Activated T-helper 2 cell treated with anti-CD3 and anti-CD28 coated beads, Interferon-gamma antibody, Interleukin-2, Interleukin-4, amounts not matched to agents 10 μg/mL and 5 μg/mL and 100 μg/mL, durations not matched to agents 14 hours and 24 hours and 36 hours (primary cell): ENCODE measurements at places on chromosomes 12 and 14.

DNA sequence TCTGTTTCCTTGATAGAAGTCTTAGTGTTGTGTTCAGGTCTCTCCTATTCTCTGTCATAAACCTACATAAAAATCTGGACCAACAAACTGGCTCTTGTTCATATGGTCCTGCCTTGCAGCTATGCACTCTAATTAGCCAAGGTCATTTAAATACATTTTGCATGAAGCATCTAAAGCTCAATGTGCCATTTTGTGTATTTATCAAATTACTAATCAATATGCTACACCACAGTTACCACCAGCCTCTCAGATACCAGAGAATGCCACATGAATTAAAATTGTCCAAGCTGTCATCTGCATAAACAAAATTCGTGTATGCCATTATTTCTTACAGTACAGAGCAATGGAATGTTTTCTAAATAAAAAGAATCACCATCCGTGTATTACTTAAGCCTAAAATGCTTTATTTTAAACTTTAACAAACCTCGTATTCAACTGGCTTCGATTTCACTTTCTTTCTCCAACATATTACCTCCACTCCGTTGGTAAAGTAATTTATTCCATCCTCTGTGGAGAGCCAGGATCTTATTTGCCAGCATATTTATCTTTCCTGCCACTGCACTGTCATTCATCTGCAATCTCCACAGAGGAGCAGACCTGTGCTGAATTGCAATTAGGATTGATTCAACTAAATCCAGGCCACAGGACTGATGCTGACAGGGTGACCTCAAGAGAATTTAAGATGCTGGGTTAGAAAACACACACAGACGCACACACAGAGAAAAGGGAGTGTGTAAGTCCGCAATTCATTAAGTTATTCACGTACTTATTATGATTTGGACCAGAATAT, 284.1 kb upstream of the FOXG1 start:
- no peaks in the 10 kb centered on the region for H3K4me1 ChIP-seq
- H3K27me3 ChIP-seq: no peaks in the 10 kb centered on the region
- no peak overlapping the region for H3K4me3 ChIP-seq
- no peaks in the 10 kb centered on the region for H3K36me3 ChIP-seq
- no peak for DNase-seq

GRCh38 chr14:71060825-71061455, 153.7 kb downstream of the PCNX1 start:
- no peak for DNase-seq
- H3K4me1 ChIP-seq: no peaks in the 10 kb centered on the region
- no peak overlapping the region for H3K27ac ChIP-seq
- H3K36me3 ChIP-seq: peaks cover 84% of the 10 kb centered on the region
- H3K27me3 ChIP-seq: no peaks in the 10 kb centered on the region
- no peak overlapping the region for H3K4me3 ChIP-seq

DNA sequence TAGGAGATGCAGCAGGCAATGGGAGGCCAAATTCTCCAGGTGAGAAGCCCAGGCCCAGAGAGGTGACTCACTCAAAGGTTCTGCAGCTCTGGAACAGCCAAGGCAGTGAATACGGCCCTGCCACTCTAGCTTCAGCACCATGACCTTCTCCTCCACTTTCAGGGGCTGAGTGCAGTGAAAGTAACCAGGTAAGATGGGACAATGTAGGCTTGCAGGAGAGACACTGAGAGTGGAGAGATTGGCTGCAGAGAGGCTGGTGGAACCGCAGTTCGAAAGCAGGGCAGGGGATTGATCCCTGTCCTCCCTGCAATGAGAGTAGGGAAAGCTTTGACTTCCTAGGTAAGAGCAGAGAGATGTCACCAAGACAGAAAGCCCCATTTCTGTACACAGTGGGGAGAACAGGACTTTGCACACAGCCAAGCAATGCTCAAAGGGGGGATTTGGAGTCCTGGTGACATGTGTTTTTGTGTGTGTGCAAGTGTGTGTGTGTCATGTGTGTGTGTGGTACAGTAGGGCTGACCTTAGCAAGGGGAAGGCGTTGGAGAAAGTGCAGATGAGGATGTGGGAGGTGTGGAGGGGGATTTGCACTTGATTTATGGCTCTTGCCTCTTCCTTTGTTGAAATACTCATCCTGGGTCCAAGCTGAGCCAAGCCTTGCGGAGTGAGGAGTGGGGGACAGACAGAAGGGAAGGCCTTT, 12.7 kb downstream of the DHRS2 start:
- H3K36me3 ChIP-seq: no peaks in the 10 kb centered on the region
- H3K27me3 ChIP-seq: no peaks in the 10 kb centered on the region
- no peak overlapping the region for H3K27ac ChIP-seq
- peaks cover 5% of the 10 kb centered on the region for H3K4me1 ChIP-seq
- no peak for DNase-seq
- no peak overlapping the region for H3K4me3 ChIP-seq

DNA sequence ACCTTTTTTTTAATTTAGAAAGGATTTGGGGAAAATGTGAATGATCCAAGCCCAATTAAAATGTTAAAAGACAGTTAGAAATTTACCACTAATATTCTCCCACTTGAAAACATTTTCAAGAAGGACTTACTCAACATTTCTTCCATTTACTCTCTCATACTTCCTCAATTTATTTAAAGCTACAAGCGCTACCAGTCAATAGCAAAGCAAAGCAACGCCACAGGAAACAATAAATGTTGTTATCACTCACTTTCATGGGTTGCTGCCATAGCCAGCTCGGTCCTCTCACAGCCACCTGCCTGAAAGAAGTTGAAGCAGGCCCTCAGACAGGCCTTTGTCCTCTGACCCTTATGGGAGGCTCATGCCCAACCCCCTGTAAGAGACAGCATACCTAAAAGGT, 6.0 kb upstream of the SOS2 start:
- H3K4me3 ChIP-seq: no peak overlapping the region
- no peak overlapping the region for H3K27ac ChIP-seq
- H3K36me3 ChIP-seq: peaks cover 21% of the 10 kb centered on the region
- DNase-seq: no peak
- H3K4me1 ChIP-seq: peaks cover 15% of the 10 kb centered on the region

GRCh38 chr12:15446807-15447206, 124.5 kb downstream of the PTPRO start:
- H3K36me3 ChIP-seq: peaks cover 4% of the 10 kb centered on the region
- H3K27ac ChIP-seq: no peak overlapping the region
- H3K4me1 ChIP-seq: peaks cover 10% of the 10 kb centered on the region

GRCh38 chr14:103319422-103319821, 14.6 kb upstream of the EIF5 start:
- H3K4me1 ChIP-seq: peaks cover 1% of the 10 kb centered on the region
- H3K4me3 ChIP-seq: no peak overlapping the region
- no peaks in the 10 kb centered on the region for H3K36me3 ChIP-seq
- DNase-seq: no peak
- no peak overlapping the region for H3K27ac ChIP-seq

DNA sequence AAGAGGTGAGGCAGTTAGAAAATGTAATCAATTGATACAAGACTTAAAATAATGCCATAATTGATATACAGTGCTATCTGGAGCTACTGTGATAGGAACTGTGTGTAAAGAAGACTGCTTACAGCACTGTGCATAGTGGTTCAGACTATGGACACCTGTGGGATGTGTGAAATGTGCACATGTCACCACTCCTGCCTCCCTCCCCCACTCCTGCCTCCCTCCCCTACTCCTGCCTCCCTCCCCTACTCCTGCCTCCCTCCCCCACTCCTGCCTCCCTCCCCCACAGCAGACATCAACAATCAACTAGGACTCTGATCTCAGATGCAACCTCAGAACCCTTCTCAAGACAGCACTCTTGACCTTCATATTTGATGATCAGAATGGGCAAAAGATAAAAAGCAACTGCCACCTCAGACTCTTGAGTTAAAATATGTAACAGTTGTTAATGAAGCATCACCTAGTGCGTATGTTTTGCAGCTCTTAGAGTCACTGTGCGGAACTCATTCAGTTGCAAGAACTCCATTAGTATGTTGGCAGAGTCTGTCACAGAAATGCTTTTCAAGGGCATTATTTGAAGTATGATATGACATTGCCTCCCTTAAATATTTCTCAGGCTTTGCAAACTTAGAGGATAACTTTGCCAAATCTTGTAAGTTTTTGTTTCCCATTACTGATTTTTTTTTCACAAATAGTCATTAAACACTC, 255.2 kb upstream of the DDHD1 start:
- no peaks in the 10 kb centered on the region for H3K4me1 ChIP-seq
- DNase-seq: no peak
- no peak overlapping the region for H3K27ac ChIP-seq
- no peaks in the 10 kb centered on the region for H3K27me3 ChIP-seq
- H3K36me3 ChIP-seq: no peaks in the 10 kb centered on the region

GRCh38 chr12:128654468-128654867, 169.3 kb downstream of the SLC15A4 start:
- no peaks in the 10 kb centered on the region for H3K4me1 ChIP-seq
- no peaks in the 10 kb centered on the region for H3K36me3 ChIP-seq
- no peak overlapping the region for H3K4me3 ChIP-seq
- no peak overlapping the region for H3K27ac ChIP-seq
- no peaks in the 10 kb centered on the region for H3K27me3 ChIP-seq
- no peak for DNase-seq

- DNase-seq: no peak
- H3K27ac ChIP-seq: no peak overlapping the region
- peaks cover 4% of the 10 kb centered on the region for H3K27me3 ChIP-seq
- H3K4me1 ChIP-seq: peaks cover 15% of the 10 kb centered on the region
- no peak overlapping the region for H3K4me3 ChIP-seq
Observed at GRCh38 chr14:23633160-23633701, 2.9 kb upstream of the DHRS2 start.

GRCh38 chr12:66823857-66824570, 145.1 kb upstream of the GRIP1 start:
- no peak overlapping the region for H3K27ac ChIP-seq
- H3K4me1 ChIP-seq: peaks cover 3% of the 10 kb centered on the region
- DNase-seq: no peak
- H3K27me3 ChIP-seq: no peaks in the 10 kb centered on the region

- peaks cover 2% of the 10 kb centered on the region for H3K4me1 ChIP-seq
- no peaks in the 10 kb centered on the region for H3K27me3 ChIP-seq
- no peak for DNase-seq
- H3K4me3 ChIP-seq: no peak overlapping the region
Observed at GRCh38 chr12:66533767-66534166, 145.1 kb downstream of the GRIP1 start.

- H3K36me3 ChIP-seq: peaks cover 34% of the 10 kb centered on the region
- H3K4me3 ChIP-seq: no peak overlapping the region
- DNase-seq: no peak
- H3K4me1 ChIP-seq: peaks cover 27% of the 10 kb centered on the region
- H3K27ac ChIP-seq: no peak overlapping the region
Observed at GRCh38 chr14:89243286-89243685, 173.7 kb downstream of the FOXN3 start.

- H3K4me1 ChIP-seq: no peaks in the 10 kb centered on the region
- no peaks in the 10 kb centered on the region for H3K27me3 ChIP-seq
- DNase-seq: no peak
Observed at GRCh38 chr14:48398675-48399282, 723.4 kb upstream of the MDGA2 start.

- H3K36me3 ChIP-seq: peaks cover 3% of the 10 kb centered on the region
- peak overlapping the region; percentile 89 for H3K4me3 ChIP-seq
- H3K27me3 ChIP-seq: peaks cover 7% of the 10 kb centered on the region
- H3K27ac ChIP-seq: peak overlapping the region; percentile 46
Observed at GRCh38 chr12:38903596-38903995, 1.8 kb downstream of the CPNE8 start.

GRCh38 chr12:10982244-10982643, 4.5 kb downstream of the TAS2R50 start:
- peaks cover 9% of the 10 kb centered on the region for H3K36me3 ChIP-seq
- peak; percentile 42 for DNase-seq
- H3K27ac ChIP-seq: no peak overlapping the region
- peaks cover 47% of the 10 kb centered on the region for H3K27me3 ChIP-seq

DNA sequence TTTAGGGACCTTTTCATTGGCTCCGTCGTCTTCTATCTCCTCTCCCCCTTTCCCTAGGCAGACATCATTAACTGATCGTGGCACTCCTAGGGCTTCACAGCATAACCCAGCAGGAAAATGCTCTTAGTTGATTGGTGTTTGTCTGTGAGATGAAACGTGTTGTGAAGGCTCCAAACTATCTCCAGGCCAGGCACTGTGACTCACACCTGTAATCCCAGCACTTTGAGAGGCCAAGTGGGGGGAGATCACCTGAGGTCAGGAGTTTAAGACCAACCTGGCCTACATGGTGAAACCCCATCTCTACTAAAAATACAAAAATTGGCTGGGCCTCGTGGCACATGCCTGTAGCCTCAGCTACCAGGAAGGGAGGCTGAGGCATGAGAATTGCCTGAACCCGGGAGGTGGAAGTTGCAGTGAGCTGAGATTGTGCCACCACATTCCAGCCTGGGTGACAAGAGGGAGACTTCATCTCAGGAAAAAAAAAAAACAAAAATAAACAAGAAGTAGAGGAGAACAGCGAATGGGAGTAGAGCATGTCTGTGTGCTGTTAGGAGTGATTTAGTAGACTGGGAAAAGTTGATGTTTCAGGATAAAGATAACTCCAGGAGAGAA, 32.3 kb upstream of the WDR89 start:
- no peak overlapping the region for H3K4me3 ChIP-seq
- no peak overlapping the region for H3K27ac ChIP-seq
- H3K36me3 ChIP-seq: peaks cover 12% of the 10 kb centered on the region
- no peaks in the 10 kb centered on the region for H3K27me3 ChIP-seq

GRCh38 chr14:77052281-77053044, 24.0 kb upstream of the IRF2BPL start:
- H3K27ac ChIP-seq: no peak overlapping the region
- H3K36me3 ChIP-seq: peaks cover 5% of the 10 kb centered on the region
- H3K4me1 ChIP-seq: peaks cover 19% of the 10 kb centered on the region
- DNase-seq: no peak
- H3K27me3 ChIP-seq: no peaks in the 10 kb centered on the region

GRCh38 chr14:30528778-30529642, 29.9 kb upstream of the G2E3 start:
- H3K27ac ChIP-seq: no peak overlapping the region
- H3K36me3 ChIP-seq: no peaks in the 10 kb centered on the region
- H3K27me3 ChIP-seq: no peaks in the 10 kb centered on the region
- H3K4me1 ChIP-seq: no peaks in the 10 kb centered on the region
- no peak overlapping the region for H3K4me3 ChIP-seq

DNA sequence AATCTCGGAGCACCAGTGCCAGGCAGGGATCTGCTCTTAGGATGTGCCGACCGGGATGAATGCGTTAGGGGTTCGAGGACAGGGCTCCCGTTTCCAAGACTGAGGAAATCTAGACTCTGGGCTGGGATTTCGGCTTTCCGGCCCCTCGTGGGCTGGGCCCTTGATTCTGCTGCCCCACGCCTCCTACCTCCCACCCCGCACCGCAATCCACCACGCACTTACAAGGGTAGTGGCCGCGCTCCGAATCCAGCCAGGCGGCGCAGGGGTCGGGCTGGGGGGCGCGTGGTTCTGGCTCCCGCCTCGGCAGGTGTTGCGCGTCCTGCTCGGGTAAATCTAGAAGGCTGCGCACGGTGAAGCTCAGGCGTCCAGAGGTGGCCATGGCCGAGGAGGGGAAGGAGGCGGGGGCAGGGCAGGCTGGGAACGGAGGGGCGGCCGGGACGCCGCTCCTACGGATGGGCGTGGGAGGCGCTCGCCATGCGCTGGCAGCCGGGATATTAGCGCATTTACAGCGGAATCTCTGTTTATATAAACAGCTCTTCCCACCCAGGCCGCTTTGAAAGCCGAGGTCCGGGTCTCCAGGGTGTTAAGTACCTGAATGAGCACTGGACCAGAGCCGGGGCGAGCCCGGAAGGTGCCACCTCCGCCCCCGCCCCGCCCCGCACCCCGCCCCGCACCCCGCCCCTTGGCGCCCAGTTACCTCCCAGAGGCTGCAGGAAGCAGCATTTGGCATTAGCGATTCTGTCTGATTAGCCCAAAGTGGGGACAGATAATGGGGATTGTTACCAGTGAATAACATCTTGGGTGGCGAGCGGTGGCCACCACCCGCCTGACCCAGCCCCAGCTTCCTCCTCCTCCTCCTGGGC, at the start of gene NKX2-8:
NKX2-8 (minus strand) TSS at position 604 of the 863 bp plus-strand sequence; CDS start at position 379, 225 bp downstream.
- no peaks in the 10 kb centered on the region for H3K36me3 ChIP-seq
- no peak for DNase-seq
- H3K4me1 ChIP-seq: no peaks in the 10 kb centered on the region
- no peak within 1 kb of the TSS for H3K4me3 ChIP-seq
- no peak within 1 kb of the TSS for H3K27ac ChIP-seq
- peaks cover 68% of the 10 kb centered on the region for H3K27me3 ChIP-seq
